NCI-H524 treated with DMSO at 0.1 percent for 48 hours (cell line): ENCODE measurements at places on chromosomes 4 and X.

- no peak for DNase-seq
Observed at GRCh38 chr4:77309496-77309895, 152.5 kb downstream of the CCNG2 start.

GRCh38 chrX:114006664-114007063 is 577.2 kb upstream of the HTR2C start:
- no peak for DNase-seq

GRCh38 chrX:107686792-107687191 is 58.5 kb downstream of the PRPS1 start:
- DNase-seq, result no peak

DNA sequence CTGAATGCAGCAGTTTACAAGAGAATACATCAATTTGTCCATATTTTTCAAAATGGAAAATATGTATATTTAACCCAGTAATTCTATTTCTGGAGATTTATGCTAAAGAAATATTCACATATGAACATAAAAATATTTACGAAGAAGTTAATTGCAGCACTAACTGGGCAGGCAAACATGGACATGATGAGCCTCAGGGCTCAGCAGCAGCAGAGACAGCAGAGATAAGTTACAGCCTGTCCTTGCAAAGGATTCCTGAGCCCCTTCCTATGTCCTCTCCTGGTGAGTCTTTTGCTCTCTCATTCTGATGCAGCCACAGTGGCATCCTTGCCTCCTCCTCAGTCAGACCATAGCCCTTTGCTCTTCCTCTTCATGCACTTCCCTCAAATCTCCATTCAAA is 680.6 kb upstream of the CPEB2 start:
- no peak for DNase-seq

DNA sequence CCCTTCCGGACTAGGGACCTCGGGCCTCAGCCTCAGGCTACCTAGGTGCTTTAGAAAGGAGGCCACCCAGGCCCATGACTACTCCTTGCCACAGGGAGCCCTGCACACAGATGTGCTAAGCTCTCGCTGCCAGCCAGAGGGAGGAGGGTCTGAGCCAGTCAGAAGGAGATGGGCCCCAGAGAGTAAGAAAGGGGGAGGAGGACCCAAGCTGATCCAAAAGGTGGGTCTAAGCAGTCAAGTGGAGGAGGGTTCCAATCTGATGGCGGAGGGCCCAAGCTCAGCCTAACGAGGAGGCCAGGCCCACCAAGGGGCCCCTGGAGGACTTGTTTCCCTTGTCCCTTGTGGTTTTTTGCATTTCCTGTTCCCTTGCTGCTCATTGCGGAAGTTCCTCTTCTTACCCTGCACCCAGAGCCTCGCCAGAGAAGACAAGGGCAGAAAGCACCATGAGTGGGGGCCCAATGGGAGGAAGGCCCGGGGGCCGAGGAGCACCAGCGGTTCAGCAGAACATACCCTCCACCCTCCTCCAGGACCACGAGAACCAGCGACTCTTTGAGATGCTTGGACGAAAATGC is at the start of gene WAS:
Gene WAS, plus strand, starts transcription at position 389 of the 572 bp plus-strand sequence. Its CDS starts 55 bp downstream, at position 444.
- no peak for DNase-seq

GRCh38 chr4:151694961-151695720 is 65.7 kb downstream of the GATB start:
- peak; percentile 63 for DNase-seq

DNA sequence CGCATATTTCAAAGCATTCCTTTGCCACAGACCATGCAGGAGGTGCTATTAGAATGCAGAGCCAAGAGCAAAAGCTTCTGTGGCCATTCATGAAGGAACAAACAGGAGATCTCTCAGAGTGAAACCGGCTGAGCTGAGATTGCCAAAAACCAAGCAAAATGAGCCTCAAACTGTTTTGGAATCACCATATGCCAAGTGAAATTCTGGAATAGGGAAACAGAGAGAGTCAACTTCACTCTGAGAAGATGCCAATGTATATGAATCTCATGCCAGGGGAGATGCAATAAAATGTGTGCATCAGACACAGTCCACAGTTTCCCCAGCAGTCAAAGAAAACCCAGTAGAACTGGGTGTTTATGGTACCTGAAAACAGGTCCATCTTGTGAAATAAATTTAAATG is 42.3 kb downstream of the SRPX start:
- no peak for DNase-seq

DNA sequence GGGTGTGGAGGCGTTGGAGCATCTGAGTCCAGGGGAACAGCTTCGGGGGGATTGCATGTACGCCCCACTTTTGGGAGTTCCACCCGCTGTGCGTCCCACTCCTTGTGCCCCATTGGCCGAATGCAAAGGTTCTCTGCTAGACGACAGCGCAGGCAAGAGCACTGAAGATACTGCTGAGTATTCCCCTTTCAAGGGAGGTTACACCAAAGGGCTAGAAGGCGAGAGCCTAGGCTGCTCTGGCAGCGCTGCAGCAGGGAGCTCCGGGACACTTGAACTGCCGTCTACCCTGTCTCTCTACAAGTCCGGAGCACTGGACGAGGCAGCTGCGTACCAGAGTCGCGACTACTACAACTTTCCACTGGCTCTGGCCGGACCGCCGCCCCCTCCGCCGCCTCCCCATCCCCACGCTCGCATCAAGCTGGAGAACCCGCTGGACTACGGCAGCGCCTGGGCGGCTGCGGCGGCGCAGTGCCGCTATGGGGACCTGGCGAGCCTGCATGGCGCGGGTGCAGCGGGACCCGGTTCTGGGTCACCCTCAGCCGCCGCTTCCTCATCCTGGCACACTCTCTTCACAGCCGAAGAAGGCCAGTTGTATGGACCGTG is 2.2 kb downstream of the AR start:
- DNase-seq, result no peak

GRCh38 chr4:112170451-112170993 is 25.3 kb downstream of the FAM241A start:
- no peak for DNase-seq

- no peak for DNase-seq
Observed at GRCh38 chrX:123330229-123330942, 146.3 kb downstream of the GRIA3 start.

DNA sequence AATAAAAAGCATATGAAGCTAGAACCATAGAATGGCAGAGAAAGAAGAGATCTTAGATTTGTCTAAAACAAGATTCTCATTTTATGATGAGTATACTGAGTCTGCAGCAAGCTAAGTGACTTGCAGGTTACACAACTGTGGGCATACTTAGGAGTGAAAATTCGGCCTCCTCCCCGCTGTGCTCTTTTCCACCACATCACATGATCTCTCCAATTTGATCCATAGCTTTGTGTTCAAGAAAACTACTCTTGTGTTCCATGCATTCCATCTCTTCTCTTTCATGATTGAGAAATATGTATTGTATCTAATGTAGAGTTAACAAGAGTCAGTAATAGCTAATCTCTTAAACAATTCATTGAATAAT is 234.3 kb downstream of the SCFD2 start:
- no peak for DNase-seq

GRCh38 chrX:152177497-152178269 is 39.3 kb upstream of the MAGEA10 start:
- DNase-seq, result no peak

GRCh38 chrX:150334981-150335380 is 28.1 kb upstream of the MAMLD1 start:
- no peak for DNase-seq

DNA sequence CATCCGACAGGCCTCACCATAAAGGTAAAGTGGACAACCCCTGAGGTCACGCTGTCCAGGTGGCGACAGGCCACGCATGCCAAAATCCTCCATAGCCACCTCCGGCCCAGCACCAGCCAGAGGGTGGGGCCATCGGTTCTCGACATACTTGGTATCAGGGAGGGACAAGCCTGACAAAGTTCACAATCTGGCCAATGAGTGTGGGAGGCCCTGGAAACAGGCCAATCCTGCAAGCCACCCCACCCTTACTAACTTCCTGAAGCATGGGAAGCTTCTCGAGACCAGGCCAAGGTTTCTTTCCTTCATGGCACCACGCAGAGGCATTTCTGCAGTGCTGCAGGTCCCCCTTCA is 73.8 kb downstream of the MTMR1 start:
- no peak for DNase-seq

DNA sequence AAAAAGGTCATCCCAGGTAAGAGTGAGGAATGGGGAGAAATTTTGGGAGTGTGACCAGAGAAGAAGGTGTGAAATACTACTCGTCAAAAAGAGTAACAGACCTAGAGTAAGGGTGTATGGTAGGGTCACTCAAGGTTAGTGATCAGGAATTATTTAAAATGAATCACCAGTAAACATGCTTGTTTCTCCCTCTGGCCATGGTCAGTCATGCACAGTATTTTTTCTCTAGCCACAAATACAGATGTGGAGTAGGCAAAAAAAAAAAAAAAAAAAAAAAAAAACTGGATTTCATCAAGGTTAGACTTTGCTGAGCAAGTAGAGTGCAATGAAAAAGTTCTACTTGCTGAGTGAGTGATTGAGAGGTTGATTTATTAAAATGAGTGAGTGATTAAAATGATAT is 34.2 kb upstream of the SLIT2 start:
- DNase-seq, result no peak

- DNase-seq, result peak; percentile 36
Observed at GRCh38 chr4:185640811-185641675, 105.7 kb upstream of the PDLIM3 start.

- no peak for DNase-seq
Observed at GRCh38 chrX:48854898-48855297, 19.5 kb upstream of the PCSK1N start.

DNA sequence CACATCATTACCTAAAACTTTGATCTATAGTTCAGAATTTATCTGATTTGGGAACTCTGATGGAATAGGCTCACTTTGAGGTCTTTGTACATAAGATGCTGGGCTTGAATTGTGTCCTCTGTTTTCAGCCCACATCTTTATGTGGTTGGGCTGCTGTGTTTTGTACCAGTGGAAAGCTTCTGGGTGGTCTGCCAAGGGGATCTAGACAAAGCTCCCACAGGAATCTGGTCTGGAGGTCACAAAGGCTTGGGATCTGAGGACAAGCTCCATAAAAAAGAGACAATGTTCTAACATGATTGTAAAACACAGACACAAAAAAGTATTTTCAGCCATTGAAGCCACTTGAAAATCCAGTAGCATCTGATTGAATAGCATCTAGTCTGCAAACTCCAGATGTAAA is 393.5 kb upstream of the PITX2 start:
- no peak for DNase-seq

DNA sequence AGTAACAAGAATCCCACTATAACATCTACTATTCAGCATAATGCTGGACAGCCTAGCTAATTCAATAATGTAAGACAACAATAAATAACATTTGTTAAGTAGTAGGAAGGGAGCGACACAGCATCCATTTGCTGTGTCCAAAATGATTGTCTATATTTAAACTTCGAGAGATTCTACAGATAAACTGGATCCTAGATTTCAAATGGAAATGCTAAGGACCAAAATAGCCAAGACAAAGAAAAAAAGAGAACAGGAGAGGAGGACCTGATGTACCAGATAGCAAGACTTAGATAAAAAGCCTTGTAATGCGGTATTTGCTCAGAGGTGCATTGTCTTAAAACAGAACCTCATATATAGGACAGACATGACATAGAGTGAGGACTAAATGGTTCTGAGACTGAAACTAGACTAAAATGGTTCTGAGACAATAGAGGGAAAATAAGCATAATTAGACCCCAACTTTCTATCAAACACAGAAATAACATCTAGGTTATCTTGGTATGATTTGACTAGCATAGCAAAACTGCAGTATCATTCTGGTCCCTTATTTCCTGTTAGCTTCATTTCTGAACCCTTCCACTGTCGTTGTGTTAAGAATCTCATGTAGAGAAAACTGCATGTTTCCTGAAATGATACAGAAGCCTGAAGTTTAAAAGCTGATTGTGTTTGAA is 3.8 kb downstream of the HPGDS start:
- no peak for DNase-seq

GRCh38 chr4:109209647-109210046 is 92.8 kb downstream of the COL25A1 start:
- DNase-seq, result no peak

DNA sequence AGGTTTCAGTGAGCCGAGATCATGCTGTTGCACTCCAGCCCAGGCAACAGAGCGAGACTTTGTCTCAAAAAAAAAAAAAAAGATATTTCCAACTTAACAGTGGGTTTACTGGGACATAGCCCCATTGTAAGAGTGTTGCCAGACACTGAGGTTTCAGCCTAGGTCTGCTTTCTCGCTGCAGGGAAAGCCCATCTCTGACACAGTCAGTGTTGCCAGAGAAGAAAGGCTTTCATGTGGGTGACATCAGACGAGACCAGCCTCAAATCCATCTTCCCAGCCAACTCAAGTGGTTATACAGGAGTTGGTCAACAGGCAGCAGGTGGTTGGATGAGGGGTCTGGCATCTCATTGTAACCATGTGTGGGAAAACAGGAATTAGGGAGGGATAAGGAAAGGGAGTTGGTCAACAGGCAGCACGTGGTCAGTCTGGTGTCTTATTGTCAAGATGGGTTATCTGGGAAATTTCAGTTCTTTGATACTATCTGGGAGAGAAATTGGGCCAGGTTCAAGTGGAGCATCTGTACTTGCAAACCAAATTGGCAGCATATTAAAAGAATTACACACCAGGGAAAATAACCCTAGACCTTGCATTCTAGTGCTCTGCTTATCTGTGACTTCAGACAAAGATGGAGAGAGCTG is 41.1 kb downstream of the NELFA start:
- DNase-seq, result no peak

DNA sequence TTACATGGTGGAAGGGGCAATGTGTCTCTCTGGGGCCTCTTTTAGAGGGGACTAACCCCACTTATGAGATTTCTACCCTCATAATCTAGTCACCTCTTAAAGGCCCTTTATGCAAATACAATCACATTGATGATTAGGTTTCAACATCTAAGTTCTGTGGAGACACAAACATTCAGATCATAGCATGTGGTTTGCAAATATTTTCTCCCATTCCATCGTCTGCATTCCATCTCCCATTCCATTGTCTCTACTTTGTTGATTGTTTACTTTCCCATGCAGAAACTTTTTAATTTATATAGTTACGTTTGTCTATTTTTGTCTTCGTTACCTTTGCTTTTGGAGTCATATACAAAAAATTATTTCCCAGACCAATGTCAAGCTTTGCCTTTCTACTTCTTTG is 927.5 kb upstream of the INTU start:
- no peak for DNase-seq

DNA sequence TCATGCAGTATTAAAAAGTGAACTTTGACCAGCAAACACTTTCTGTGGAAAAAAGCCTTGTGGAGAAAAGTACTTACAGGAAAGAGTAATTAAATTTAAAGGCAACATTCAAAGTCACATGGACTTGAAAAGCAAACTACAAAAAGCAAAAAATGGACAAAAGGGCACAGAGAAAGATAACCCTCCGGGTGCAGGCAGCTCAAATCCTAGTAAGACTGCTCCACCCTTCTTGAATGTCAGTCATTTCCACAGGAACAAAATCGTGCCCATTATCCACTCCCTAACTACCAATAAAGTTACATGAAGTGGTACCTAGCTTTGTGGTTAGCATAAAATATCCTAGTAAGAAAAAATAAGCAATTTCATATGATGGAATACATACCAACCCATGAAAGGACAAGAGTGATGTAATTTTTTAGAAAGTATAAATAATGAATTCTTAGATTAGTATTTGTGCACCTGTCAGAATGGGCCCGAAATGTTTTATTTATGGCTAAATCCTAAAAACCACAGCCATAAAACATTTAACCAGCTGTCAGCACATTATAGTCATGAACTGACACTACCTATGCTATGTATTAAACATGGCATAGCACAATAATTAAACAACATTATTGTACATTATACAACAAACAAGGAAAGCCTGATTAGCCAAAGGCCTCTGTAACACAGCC is 43.3 kb downstream of the MAML3 start:
- DNase-seq, result no peak
